ENCODE measurements at places on chromosomes 3 and 15.
A peak's percentile ranks its signal among the peaks of the same experiment; 100 is the strongest.

DNA sequence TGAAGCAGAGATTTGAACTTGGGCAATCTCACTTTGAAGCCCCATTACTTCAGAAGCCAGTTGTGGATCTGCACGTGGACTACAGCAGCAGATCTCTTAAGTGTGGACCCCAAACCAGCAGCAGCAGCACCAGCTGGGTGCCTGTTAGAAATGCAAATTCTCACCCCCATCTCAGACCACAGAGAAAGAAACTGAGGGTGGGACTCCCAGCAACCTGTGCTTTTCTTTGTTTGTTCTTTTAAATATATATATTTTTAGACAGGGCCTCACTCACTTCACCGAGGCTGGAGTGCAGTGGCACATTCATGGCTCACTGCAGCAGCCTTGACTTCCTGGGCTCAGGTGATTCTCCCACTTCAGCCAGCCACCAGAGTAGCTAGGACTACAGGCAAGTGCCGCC is 53.2 kb downstream of the SLTM start:
- DNase-seq: no peak

- peak; percentile 67 for DNase-seq
Measured at GRCh38 chr3:126679318-126679751, 24.4 kb upstream of the TXNRD3 start.

DNA sequence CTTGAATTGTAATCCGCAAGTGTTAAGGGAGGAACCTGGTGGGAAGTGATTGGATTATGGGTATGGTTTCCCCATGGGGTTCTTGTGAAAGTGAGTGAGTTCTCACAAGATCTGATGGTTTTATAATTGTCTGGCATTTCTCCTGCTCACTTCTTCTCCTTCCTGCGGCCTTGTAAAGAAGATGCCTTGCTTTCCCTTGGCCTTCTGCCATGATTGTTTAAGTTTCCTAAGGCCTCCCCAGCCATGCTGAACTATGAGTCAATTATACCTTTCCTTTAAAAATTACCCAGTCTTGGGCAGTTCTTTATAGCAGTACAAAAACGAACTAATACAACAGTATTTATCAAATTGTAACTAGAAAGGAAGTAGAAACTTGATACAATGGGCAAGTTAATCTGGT is 31.9 kb downstream of the IFT57 start:
- DNase-seq: no peak

DNA sequence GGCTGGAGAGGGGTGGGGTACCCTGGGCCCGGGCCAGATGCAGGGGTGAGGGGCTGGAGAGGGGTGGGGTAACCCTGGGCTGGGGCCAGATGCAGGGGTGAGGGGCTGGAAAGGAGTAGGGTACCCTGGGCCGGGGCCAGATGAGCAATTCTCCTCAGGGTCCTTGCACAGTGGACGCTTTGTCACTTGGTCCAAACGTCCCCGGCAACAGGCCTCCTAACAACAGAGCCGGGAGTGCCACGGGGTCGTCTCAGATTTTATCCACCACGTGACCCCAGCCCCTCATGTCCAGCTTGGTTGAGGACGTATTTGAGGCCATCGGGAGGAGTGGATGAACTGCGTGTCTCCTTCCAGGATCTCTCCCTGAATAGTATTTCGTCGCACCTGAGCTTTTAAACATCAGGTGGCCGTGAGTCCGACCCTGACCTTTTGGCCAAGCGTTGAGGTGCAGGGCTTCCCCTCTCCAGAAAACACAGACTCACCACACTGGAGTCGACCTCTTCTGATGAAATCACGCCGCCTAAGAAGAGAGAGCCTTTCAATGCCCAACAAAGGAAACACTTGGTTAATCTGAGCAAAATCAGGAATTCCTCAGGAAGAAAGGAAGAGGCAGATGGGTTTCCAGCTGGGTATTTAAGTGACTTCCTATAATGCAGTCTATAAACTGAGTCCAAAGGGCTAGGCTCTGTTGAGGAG is 12.8 kb upstream of the LRRC15 start:
- DNase-seq: no peak

- DNase-seq: no peak
Measured at GRCh38 chr3:140455521-140456214, 222.2 kb upstream of the TRIM42 start.

DNA sequence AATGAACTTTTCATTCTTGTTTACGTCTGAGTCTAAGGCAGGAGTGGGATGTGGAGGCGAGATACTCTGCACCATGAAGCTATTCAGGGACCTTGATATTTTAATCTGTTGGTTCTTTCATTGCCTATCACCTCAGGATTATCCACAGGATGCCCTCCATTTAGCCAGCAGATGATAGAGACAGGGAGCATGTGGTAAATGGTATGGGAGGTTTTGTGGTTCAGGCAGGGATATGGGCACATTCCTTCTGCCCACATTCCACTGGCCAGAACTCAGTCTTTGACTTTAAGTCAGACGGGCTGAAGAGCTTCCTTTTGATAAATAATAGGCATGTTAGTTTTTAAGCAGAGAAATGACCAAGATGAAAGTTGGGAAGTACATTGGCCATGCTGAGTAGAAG is 548.0 kb upstream of the CCDC54 start:
- DNase-seq: no peak

DNA sequence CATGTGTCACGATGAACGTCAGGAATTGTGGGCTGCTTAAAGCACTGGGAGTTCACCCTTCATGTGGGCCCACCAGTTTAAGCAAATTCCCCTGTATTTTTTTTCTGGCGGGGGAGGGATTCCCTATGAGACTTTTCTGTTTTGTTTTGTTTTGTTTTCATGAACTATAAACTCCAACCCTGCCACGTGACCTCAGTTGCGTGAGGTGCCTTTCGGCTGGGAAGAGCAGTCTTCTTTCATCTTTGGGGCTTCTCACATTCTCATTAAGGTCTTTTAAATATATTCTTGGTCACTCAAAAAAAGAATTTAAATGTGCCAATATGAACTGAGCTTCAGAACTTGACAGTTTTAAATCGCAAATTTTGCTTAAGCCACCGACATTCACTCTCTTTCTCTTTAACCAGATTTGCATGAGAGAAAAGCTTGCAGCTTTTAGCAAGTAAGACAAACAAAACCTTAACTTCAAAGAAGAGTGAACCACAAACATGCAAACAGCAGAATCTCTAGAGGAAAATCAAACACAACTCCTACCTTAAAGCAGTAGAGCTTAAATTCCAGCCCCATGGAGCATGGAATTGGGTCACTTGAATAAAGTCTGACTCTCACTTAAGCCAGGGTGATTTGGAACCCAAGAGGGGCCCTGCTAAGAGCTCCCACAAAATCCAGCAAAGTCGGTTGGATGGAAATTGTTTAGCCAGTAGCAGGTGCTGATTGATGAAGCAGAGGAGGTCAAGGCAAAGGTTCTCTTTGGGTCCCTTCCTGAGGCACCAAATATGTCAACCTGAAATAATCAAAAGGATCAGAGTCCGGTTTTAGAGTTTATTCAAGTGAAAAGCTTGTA is 699.8 kb upstream of the GBE1 start:
- DNase-seq: no peak

DNA sequence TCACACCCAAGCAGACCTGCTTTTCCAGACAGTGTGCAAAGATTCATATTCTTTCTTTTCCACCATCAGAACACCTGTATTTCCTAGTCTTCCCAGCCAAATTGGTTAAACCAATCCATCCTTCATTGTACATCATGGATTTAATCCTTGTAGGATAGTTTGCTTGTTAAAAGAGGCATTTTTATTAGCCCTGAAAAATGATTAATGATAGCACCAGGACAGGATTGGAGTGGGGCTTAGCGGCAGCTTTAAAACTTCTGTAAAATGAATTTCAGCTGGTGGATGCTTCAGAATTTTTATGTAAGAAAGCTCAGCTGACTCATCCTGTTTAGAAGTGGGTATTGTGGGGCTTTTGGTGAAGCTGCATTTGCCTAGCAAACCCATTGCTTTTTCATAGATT is 36.1 kb upstream of the ARHGEF26 start:
- DNase-seq: no peak
